Stomach (tissue), 19 donors: ENCODE measurements at places on chromosomes 7 and 10. TPM values are rescaled to one million over a fixed set of nuclear protein-coding genes. Genes with fewer than 3 reads are reported as not detected.

- no peaks in the 10 kb centered on the region for H3K27me3 ChIP-seq
- no peaks in the 10 kb centered on the region for H3K36me3 ChIP-seq
- DNase-seq: no peak
- H3K4me1 ChIP-seq: no peaks in the 10 kb centered on the region
- no peak overlapping the region for H3K4me3 ChIP-seq
Measured at GRCh38 chr10:59587756-59588140, 121.9 kb downstream of the SLC16A9 start.

DNA sequence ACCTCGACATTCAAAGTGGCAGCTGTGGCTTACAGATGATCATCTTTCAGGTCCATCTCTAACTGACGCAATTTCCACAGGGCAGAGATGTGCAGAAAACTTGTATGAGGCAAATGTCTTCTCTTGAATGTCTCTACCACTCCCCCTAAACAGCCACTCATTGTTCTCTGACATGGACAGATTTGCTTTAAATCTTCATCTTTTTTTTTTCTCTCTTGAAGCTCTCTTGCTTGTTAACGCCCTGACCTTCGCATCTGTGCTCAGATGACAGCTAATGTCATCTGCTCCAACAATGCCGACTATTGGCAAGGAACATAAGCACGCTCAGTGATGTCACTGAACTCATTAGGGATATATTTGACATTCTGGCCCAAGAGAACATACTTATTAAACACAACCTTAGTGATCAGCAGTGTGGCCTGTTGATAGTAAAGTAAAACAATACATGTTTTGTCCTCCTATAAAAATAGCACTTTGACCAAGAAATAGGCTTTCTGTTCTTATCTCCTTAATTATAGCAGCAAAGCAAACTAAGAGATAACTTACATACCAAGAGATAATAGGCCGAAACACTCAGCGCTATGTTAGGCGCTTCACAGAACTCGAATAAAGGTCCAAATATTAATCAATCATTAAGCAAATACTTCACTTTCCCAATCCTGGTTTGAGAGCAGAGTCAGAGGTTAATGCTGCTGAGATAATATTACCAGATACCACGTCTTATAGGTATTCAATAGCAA, 583.5 kb downstream of the PARD3 start:
- H3K4me1 ChIP-seq: no peaks in the 10 kb centered on the region
- no peak overlapping the region for H3K4me3 ChIP-seq

- no peak overlapping the region for H3K4me3 ChIP-seq
- H3K36me3 ChIP-seq: no peaks in the 10 kb centered on the region
- no peak for DNase-seq
- no peak overlapping the region for H3K27ac ChIP-seq
Measured at GRCh38 chr7:137546671-137547070, 203.1 kb upstream of the PTN start.

- no peaks in the 10 kb centered on the region for H3K36me3 ChIP-seq
- H3K27ac ChIP-seq: no peak overlapping the region
- peaks cover 13% of the 10 kb centered on the region for H3K4me1 ChIP-seq
- H3K4me3 ChIP-seq: no peak overlapping the region
- DNase-seq: no peak
- no peaks in the 10 kb centered on the region for H3K27me3 ChIP-seq
Measured at GRCh38 chr10:30959836-30960210, 71.8 kb downstream of the ZNF438 start.

GRCh38 chr10:73086816-73087215, 9.8 kb downstream of the P4HA1 start:
- peaks cover 17% of the 10 kb centered on the region for H3K4me1 ChIP-seq
- no peak overlapping the region for H3K27ac ChIP-seq
- H3K36me3 ChIP-seq: no peaks in the 10 kb centered on the region
- H3K4me3 ChIP-seq: no peak overlapping the region

OR2A1 gene
- polyA plus RNA-seq: not detected

ACSM6 gene
- 7.5 TPM for polyA plus RNA-seq

GRCh38 chr10:97731346-97732051, 5.4 kb upstream of the ZFYVE27 start:
- H3K4me1 ChIP-seq: peaks cover 9% of the 10 kb centered on the region
- H3K36me3 ChIP-seq: no peaks in the 10 kb centered on the region
- no peak overlapping the region for H3K4me3 ChIP-seq
- no peaks in the 10 kb centered on the region for H3K27me3 ChIP-seq

GRCh38 chr7:46625032-46625431, 704.0 kb upstream of the IGFBP3 start:
- no peaks in the 10 kb centered on the region for H3K4me1 ChIP-seq
- H3K27me3 ChIP-seq: no peaks in the 10 kb centered on the region
- no peak overlapping the region for H3K27ac ChIP-seq
- H3K36me3 ChIP-seq: no peaks in the 10 kb centered on the region
- H3K4me3 ChIP-seq: no peak overlapping the region
